ENCODE measurements at places on chromosomes 3 and 15. TPM values are rescaled to one million over a fixed set of nuclear protein-coding genes. Genes with fewer than 3 reads are reported as not detected.

- no peaks in the 10 kb centered on the region for H3K4me1 ChIP-seq
- H3K27ac ChIP-seq, result no peak overlapping the region
- no peaks in the 10 kb centered on the region for H3K36me3 ChIP-seq
- H3K27me3 ChIP-seq, result no peaks in the 10 kb centered on the region
- DNase-seq, result peak; percentile 28
These were observed 39.4 kb upstream of the FRMD4B start for GRCh38 chr3:69425249-69425648.

DNA sequence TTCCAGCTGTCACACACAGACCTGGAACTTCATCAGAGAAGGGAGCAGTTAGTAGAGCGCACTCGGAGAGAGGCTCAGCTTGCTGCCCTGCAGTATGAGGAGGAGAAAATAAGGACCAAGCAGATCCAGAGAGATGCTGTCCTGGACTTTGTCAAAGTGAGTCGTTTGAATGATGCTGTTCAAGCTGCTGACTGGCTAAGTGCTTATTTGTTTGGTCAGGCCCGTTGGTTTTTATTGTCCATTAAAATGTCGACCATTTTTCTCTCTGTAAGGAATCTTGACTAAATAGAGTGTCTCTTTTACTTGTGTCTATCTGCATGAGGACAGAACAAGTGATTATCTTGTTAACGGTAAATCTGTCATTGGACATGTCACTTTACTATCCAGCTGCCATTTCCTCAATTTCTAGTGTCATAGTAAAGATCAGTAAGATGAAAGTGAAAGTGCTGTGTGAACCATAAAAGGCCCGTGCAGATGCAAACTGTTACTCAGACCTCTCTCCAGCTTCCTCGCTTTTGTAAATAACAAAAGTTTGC is 56.9 kb downstream of the LRCH3 start:
- peaks cover 28% of the 10 kb centered on the region for H3K4me1 ChIP-seq
- peak overlapping the region; percentile 63 for H3K27ac ChIP-seq
- H3K27me3 ChIP-seq, result no peaks in the 10 kb centered on the region
- peak overlapping the region; percentile 34 for H3K4me3 ChIP-seq

DNA sequence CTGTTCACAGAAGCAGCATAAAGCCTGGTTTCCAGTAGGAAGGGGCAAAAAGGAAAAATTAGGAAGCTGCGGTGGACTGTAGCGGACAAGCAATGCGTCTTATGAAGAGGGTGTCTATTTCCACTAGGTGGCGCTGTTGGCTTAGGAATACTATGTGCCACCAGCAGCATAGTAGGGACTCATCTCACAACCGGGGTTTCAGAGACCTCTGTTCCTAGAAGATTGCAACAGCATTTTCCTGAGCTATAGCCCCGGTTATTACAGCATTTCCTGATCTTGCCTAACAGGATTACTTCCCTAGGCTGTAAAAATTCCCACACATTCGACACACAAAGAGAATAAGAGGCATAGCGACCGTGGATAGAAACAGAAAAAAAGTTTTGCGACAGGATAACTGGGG is 683.0 kb downstream of the TBL1XR1 start:
- no peak overlapping the region for H3K4me3 ChIP-seq
- no peaks in the 10 kb centered on the region for H3K27me3 ChIP-seq
- no peak overlapping the region for H3K27ac ChIP-seq
- no peaks in the 10 kb centered on the region for H3K36me3 ChIP-seq
- no peak for DNase-seq

Gene IL20RB
- 2.7 TPM for total RNA-seq

Gene PLA2G4E
- total RNA-seq, result not detected

Gene HYKK
- total RNA-seq, result 4.8 TPM

- no peak overlapping the region for H3K27ac ChIP-seq
- H3K36me3 ChIP-seq, result no peaks in the 10 kb centered on the region
- no peak for DNase-seq
- H3K27me3 ChIP-seq, result no peaks in the 10 kb centered on the region
- H3K4me1 ChIP-seq, result no peaks in the 10 kb centered on the region
These were observed 102.6 kb downstream of the STAC start for GRCh38 chr3:36482880-36483279.

DNA sequence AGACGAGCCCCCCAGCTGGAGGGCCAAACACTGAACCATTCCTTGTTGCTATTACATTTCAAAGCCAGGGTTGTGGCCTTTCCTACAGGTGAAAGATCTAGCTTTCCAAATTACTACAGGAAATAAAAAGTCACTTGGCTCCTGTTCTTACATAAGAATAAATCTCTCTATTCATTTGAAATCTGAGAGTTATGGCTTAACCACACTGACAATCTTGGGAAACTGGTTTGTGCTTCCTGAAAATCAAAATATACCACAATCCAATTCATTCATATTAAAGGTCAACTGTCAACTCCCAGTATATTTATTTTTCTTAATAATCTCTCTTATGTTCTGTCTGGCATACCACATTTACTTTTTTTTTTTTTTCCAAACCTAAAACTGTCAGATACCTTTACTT is 103.7 kb upstream of the LMOD3 start:
- no peak overlapping the region for H3K4me3 ChIP-seq
- H3K4me1 ChIP-seq, result no peaks in the 10 kb centered on the region
- no peak for DNase-seq
- H3K27me3 ChIP-seq, result no peaks in the 10 kb centered on the region
